Stimulated activated CD4-positive, alpha-beta T cell treated with anti-CD3 and anti-CD28 coated beads, Interleukin-1b, Interleukin-23, amount 100 ng/mL, for 24 hours (primary cell): ENCODE measurements at places on chromosomes 4 and X.

GRCh38 chrX:131985526-131986049, 37.5 kb upstream of the STK26 start:
- DNase-seq, result no peak

DNA sequence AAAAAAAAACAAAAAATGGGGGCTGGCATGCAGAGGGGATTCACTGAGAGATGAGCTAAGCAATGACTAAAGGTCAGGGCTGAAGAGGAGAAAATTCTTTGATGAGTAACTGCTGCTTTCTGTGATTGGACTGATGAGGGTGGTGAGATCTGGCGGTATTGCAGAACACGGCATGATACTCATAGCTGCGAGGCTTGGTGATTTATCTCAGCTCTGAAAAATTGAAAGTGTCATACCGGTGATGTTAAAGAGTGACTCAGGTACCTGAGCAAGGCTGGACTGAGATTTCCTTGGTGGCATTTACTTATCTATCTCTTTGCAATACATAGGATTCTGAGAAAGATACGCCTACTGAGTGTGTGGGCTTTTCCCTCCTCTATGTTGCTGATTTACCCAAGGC, 204.1 kb upstream of the DDX53 start:
- DNase-seq, result no peak

DNA sequence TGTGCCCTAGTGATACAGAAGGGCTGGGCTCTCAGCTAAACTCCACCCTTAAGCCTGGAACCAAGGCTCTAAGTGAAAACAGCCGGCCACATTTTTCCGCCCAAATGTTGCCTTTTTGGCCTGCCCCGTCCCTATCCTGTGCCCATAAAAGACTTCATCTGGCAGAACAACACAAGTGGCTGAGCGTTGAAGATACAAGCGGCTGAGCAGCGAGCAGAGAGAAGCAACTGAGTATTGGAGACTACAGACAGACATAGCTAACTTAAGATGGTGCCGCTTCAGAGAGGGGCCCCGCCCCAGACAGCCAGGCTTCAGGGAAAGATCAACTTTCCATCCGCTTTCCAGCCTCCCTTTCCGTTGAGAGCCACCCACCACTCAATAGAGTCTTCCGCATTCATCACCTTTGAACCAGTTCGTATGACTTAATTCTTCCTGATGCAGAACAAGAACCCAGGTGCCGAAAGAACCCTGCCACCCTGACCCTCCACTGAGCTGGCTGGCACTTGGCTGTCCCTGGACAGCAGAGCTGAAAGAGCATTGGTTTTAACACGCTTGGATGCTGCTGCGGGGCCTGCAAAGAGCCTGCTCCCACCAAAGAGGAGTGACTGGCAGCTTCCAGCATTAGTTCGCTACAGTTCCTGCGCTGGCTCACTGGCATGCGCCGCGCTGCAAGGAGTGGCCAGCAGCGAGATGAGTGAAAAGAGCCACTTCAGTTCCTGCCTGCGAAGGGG, 853.2 kb upstream of the INTU start:
- DNase-seq, result no peak

DNA sequence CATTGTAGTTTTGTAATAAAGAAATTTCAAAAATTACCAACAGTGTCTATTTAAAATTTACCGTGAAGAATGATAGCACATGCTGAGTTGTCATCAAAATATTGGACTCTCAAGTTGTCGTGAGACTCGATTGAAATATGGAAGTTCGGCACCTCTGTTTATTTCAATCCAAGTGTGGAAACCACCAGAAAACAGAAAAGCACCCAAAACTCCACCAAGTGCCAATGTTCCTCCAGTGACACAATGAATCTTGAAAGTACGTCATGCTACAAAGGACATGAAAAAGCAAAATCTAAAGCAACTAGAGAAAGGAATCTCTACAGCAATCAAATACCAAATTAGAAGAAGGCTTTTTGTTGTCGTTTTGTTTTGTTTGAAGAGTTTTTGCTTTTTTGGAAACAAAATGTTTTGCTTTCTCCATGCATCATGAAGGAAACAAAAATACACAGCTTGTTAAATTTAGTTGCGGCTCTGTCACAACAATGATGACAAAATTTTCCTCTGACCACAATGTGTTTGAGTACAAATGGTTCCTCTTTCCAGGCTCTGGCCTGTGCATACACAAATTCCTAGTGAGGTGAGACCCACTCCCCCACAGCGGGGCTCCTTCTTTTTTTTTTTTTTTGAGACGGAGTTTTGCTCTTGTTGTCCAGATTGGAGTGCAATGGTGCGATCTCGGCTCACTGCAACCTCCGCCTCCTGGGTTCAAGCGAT, 9.6 kb upstream of the IL13RA1 start:
- DNase-seq, result no peak

DNA sequence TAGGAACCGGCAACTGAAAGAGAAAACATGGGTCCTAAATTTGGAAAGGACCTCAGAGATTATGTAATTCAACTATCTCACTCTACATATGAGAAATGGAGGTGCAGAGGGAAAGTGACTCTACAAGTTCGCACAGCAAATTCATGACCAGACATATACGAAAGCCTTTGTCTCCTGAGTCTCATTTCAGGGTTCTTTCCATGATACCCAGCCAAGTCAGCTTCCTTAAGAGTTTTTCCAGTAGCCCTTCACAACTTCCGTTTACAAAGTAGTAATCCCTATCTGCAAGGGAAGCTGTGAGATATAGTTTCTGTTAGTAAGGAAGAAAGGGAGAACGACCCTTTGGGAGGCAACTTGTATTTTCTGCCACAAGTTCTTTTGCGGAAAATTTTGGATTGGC, 110.6 kb downstream of the TEX13A start:
- no peak for DNase-seq

DNA sequence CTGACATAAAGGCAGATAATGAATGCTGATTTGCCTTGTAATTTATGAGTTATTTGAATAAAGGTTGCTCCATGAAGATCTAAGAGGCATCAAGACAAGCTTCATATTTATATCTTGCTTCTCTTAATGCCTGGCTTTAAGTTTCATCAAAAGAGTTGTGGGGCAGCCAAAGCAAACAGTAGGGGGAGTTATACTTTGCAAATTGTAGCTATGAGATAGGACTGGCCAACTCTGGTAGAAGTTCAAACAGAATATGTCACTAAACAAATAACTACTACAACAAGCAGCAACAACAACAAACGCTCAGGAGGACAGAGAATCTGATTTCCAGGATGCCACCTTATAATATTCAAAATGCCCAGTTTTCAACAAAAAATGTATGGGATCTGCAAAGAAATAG, 69.1 kb upstream of the PLAC1 start:
- no peak for DNase-seq

- DNase-seq, result no peak
These were observed 194.0 kb upstream of the HHIP start for GRCh38 chr4:144451766-144452450.

GRCh38 chr4:2357821-2358745, 60.4 kb downstream of the ZFYVE28 start:
- no peak for DNase-seq

- no peak for DNase-seq
These were observed 9.3 kb upstream of the OTC start for GRCh38 chrX:38342853-38343778.

DNA sequence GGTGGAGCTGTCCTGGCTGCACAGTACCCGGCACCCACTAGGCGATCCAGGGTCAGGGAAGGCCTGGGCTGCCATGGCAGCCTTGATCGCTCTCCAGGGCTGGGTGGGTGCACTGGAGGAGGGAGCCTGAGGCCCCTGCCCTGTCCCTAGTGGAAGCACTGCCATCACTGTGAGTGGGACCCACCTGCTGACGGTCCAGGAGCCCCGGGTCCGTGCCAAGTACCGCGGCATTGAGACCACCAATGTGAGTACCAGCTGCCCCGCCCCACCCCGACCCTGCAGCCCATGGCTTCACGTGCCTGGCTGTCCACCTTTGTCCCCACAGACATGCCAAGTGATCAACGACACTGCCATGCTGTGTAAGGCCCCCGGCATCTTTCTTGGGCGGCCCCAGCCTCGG, 8.8 kb downstream of the PLXNA3 start:
- no peak for DNase-seq

GRCh38 chr4:1711055-1711570, 1.0 kb downstream of the SLBP start:
- DNase-seq, result no peak

DNA sequence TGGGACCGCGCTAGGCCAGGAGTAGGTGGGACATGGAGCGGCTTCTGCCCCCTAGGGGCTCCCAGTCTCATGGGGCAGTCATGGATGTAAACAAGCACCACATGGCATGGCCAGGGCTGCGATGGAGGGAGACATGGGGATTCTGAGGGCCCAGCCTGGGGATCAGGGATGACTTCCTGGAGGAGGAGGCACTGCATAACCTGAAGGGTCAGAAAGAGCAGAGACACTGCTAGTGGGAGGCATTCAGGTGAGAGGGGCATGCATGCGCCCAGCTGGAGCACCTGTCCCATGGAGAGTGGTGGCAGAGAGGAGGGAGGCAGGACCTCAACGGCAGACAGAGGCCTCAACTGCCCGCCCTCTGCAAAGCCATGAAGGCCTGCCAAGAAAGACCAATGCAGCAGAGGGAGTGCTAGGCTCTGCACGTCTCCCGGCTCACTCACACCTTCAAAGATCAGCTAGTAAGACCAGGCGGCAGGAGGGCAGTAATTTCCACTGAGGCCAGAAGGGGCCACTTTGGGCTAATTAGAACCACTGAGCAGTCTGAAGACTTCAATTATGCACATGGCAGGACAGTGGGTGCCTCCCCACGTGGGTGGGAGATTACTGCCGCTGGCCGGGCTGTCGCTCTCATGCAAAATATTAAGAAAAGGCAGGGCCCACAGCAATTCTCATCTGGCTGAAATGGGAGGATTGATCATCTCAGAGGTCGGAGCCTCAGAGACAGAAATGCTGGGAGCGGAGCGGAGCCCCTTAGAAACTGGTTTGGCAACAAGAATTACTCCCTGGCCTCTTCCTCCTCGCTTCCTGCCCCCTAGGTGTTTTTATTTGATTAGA, 69.6 kb downstream of the PPP2R2C start:
- no peak for DNase-seq

GRCh38 chrX:148960060-148960459, 459.6 kb downstream of the AFF2 start:
- no peak for DNase-seq

- no peak for DNase-seq
These were observed 89.1 kb upstream of the CLNK start for GRCh38 chr4:10773656-10774055.

- no peak for DNase-seq
These were observed 46.4 kb downstream of the PTPN13 start for GRCh38 chr4:86640469-86640868.

DNA sequence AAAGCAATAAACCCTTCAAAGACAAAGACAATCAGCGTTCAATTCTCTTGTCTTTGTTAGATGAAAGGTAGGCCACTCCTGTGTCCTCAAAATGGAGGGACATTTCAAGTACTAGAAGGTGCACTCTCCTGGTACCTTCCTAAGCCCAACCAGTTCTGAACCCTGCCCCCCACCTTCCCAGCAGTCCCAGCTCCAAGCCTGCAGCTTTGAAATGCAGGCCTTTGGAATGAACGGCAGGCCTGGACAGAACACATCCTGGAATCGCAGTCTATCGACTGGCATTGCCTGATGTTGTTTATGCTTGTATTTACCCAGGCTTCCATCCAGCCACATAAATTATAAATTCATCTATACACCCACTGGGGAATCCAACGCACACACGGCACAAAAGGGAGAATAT, 47.4 kb downstream of the RASGEF1B start:
- DNase-seq, result no peak

DNA sequence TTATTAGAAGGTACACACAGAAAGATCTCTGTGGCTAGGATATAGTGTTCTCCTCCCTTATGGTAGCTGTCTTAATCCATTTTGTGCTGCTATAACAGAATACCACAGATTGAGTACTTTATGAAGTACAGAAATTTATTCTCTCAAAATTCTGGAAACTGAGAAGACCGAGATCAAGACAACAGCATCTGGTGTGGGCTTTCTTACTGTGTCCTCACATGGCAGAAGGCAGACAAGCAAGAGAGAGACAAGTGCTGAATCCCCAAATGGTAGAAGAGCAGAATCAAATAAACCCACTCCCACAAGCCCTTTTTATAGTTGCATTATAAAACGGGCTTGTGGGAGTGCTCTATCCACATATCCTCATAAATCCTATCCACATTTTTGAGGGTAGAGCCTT, 373.1 kb downstream of the GABRG1 start:
- DNase-seq, result no peak

DNA sequence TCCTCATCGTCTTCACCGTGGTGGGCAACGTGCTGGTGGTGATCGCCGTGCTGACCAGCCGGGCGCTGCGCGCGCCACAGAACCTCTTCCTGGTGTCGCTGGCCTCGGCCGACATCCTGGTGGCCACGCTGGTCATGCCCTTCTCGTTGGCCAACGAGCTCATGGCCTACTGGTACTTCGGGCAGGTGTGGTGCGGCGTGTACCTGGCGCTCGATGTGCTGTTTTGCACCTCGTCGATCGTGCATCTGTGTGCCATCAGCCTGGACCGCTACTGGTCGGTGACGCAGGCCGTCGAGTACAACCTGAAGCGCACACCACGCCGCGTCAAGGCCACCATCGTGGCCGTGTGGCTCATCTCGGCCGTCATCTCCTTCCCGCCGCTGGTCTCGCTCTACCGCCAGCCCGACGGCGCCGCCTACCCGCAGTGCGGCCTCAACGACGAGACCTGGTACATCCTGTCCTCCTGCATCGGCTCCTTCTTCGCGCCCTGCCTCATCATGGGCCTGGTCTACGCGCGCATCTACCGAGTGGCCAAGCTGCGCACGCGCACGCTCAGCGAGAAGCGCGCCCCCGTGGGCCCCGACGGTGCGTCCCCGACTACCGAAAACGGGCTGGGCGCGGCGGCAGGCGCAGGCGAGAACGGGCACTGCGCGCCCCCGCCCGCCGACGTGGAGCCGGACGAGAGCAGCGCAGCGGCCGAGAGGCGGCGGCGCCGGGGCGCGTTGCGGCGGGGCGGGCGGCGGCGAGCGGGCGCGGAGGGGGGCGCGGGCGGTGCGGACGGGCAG, 792 bp downstream of the ADRA2C start:
- DNase-seq, result no peak

- DNase-seq, result no peak
These were observed 18.8 kb downstream of the TLR6 start for GRCh38 chr4:38837849-38838248.

GRCh38 chrX:23052324-23052723, 52.6 kb downstream of the DDX53 start:
- DNase-seq, result no peak

DNA sequence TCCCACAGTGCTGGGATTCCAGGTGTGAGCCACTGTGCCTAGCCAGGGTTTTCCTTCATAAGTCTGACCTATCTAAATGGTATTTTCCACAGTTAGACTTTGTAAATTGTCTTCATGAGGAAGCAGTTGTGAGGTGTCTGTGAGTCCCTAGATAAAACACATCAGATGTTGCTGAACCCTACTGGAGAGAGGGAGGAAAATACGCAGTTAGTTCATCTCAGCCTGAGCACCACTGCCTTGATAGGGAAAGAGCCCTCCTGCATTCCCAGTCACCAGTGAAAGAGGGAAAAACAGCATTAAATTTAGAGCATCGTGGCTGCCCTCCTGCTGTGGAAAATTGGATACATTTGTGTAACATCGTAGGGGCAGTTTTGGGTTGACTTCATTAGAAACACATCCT, 31.7 kb upstream of the CLDN34 start:
- no peak for DNase-seq

GRCh38 chr4:102091656-102092055, 253.6 kb downstream of the SLC39A8 start:
- DNase-seq, result no peak
